Activated CD8-positive, alpha-beta memory T cell treated with anti-CD3 and anti-CD28 coated beads for 24 hours (primary cell): ENCODE measurements at places on chromosomes 3 and 15.

DNA sequence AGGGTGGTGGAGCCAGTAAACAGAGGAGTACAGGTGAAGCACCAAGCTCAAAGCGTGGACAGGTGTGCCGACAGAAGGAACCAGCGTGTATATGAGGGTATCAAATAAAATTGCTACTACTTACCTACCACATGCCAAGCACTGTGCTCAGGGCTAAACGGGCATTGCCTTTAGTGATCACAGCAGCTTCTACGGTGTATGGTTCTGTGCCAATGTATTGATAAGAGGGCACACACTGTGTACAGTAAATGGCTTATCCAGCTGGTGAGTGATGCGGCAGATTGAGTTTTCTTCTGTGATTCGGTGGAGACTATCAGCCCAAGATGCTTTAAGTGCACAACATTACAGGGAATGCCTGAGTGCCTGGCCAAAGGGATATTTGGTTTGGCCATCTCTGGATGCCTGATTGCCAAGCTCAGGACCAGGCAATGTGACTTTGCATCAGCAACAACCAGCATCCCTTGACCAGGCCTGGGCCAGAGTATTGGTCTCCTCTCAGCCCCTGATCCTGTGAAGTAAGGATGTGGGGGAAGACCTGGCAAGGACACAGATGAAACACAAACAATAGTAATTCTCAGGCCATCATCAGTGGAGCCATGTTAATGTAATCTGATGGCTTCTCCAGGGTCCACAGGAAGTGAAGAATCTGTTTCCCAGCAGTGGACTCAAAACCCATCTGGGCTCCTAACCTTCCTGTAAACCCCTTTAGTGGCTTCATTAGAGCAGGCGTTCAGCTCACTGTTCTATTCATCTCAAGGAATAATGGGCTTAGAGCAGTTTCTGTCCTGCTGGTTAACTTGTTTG lies 14.1 kb downstream of the STARD5 start:
- DNase-seq, result no peak

DNA sequence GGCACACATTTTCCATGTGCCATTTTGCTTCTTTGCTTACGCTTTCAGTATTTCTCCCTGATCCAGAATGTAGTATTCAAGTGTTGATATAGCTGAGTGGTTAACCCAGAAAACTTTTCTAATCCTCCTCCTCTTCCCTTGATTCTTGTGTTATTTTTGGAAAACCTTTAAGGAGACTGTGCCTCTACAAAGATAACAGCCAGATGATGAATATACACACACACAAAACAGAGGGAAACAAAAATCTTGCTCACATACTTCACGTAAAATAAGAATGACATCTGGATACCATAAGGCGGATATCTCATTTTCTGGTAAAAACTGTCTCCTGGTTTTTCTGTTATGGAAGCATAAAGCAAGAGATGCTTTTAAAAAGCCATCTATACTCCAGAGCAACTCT lies 295.8 kb upstream of the THBS1 start:
- DNase-seq, result no peak

- no peak for DNase-seq
Measured at GRCh38 chr15:93223803-93224202, 134.8 kb upstream of the RGMA start.

GRCh38 chr15:40274350-40275274 lies 8.3 kb downstream of the ANKRD63 start:
- DNase-seq, result peak; percentile 98

- no peak for DNase-seq
Measured at GRCh38 chr3:60263191-60263590, 988.1 kb downstream of the FHIT start.

- DNase-seq, result no peak
Measured at GRCh38 chr15:52361975-52362494, 66.4 kb upstream of the MYO5C start.

DNA sequence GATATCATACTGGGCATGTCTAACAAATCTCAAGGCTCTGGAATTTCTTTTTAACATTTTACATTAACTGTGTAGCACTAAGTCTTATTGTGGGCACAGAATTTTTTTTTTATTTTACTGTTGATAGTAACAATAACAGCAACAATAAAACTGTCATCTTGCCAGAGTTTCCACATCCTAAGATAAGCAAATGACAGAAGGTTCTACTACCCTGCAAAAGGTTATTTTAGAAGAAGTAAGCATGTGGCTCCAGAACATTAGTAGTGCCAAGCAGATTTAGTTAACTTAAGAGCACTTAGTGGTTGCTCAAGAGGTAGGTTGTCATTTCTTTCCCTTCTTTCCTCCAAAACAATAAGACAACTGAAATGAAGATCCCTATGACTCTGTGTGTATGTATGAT lies 743.0 kb upstream of the CBLB start:
- DNase-seq, result no peak

GRCh38 chr3:178658694-178659325 lies 122.6 kb downstream of the KCNMB2 start:
- DNase-seq, result no peak
